ENCODE measurements at places on chromosomes 16 and 17. TPM values are rescaled to one million over a fixed set of nuclear protein-coding genes. Genes with fewer than 3 reads are reported as not detected.

CCL22 gene
- not detected for total RNA-seq

PRSS27 gene
- total RNA-seq = not detected

CCDC57 gene
- 12.8 TPM for total RNA-seq

BRD7 gene
- total RNA-seq = 17.7 TPM

SPIRE2 gene
- total RNA-seq = not detected

PMFBP1 gene
- total RNA-seq = not detected

PPY gene
- total RNA-seq = not detected

TNP2 gene
- total RNA-seq = not detected

SYNGR3 gene
- 0.32 TPM for total RNA-seq

DNA sequence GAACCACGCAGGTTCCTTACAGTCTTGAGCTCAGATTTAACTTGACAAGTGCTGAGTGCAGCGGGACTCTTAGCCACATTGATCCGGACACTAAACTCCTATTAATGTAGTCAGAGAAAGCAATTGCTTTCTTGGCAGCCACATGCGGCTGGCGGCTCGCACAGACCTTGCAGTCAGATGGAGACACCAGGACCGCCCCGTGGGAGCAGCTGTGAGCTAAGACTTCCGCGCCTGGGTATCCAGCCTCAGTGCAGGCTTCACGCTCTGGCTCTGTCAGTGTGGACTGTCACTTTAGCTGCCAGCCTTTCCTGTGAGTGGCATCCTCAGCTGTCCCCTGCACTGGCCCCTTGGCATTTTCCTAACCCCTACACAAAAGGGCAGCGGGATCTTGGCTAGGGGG, 80.9 kb upstream of the NLRP1 start:
- peak; percentile 27 for DNase-seq

- DNase-seq = no peak
These were observed 21.1 kb downstream of the STH start for GRCh38 chr17:46020023-46020761.

DNA sequence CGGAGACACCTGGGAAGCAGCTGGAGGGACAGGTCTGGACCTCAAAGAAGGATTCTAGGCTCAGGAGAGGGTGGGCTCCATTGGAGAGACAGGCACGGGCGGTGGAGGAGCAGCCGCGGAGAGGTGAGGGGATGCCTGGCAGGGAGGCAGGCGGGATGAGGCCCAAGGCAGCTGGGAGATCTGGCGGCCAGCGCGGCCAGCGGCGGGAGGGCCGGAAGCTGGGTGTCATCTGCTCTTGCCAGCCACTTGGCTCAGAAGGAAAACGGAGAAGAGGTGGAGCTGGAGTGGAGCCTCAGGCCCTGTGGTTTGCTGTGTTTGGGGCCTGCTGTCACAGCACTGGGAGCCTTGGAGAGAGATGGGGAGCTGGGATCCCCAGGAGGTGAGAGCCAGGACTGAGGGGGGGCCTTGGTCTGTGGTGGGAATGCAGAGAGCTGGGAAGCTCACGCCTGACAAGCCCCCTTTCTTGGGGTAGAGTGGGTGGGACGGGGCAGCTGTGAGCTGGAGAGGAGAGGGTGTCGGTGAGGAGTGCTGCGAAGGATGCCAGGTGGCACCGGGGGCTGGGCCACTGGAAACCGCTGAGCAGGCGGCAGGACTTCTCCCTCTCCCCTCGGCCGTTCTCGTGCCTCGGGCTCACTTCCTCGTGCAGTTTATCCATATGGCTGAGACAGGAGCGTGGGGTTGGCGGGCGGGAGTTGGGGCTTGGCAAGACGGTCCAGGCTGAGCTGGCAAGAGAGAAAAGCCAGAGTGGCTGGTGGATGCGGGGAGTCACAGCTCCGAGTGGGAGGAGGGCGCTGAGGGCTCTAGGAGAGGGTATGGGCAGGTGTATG, 8.0 kb downstream of the TBC1D24 start:
- no peak for DNase-seq

- DNase-seq = no peak
These were observed 47.1 kb downstream of the SLC6A4 start for GRCh38 chr17:30188211-30188939.

- no peak for DNase-seq
These were observed 1.3 kb downstream of the IL34 start for GRCh38 chr16:70647441-70648359.

- no peak for DNase-seq
These were observed at the start of gene ZPBP2 for GRCh38 chr17:39867880-39868553. Gene ZPBP2 (plus strand): TSS chr17:39868202. CDS start chr17:39868355, 153 bp downstream.

DNA sequence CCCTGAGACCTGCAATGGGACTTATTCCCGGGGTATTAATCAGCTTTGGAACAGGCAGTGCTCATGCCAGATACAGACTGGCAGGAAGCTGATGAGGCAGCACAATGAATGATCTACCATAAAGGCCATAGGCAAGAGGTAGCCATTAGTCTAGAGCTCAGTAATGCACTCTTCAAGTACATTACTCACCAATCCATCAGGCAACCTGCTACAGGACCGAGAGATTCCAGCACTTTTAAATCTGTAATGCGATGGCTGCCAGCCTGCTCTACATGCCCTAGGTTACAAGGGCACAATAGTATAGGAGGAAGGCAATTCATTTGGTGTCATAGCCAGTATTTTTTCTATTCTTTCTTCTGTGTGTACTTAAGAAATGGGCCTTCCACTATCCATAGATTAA, 217.8 kb upstream of the PMFBP1 start:
- no peak for DNase-seq

DNA sequence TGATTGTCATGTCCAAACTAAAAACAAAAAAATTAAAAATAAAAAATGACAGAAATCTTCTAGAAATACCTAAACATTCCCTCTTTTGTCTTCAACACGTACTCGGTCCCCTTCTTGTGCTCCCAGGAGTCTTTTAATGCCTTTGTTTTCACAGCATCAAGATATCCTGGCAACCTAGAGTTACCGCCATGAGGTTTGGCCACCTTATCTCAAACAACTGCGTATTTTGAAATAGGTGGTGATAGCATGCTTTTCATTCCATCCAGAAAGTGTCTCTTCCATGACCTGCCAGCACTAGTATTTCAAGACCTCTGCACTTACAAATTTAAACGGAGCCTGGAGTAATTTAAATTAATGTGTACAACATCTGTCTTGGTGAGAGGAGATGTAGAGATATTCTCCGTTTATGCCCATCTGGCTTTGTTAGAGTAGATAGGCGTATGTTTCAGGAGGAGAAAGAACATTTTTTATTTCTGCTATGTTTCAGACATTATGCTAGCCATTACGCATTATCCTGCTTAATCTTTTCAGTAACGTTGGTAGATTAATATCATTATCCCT, 42.0 kb downstream of the RBFOX1 start:
- no peak for DNase-seq

GRCh38 chr17:58329035-58329809, 627 bp upstream of the TSPOAP1 start:
- DNase-seq = peak; percentile 40

GRCh38 chr16:5738586-5738985, 641.0 kb upstream of the EEF2KMT start:
- no peak for DNase-seq

- DNase-seq = no peak
These were observed 3.3 kb downstream of the CTCF start for GRCh38 chr16:67565470-67566100.

GRCh38 chr17:38912221-38912813, 13.1 kb upstream of the LASP1NB start:
- DNase-seq = no peak

DNA sequence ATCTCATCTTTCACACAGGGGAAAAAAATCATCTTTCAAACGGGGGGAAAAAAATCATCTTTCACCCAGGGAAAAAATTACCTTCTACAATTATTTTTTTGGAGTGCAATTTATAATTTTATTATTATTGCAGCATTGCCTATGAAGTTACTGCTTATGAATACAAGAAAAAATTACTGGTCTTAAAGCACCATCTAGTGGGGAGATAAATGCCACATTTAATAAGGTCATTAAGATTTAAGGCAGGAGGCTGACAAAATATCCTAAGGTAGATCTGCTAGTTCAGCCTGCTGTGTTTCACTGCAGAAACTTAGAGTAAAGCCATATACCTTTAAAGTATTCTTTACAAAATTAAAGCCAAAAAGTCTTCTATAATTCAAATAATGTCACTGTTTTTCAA, 13.7 kb downstream of the SHCBP1 start:
- no peak for DNase-seq

GRCh38 chr16:68645494-68646388, 631 bp downstream of the CDH3 start:
- no peak for DNase-seq

DNA sequence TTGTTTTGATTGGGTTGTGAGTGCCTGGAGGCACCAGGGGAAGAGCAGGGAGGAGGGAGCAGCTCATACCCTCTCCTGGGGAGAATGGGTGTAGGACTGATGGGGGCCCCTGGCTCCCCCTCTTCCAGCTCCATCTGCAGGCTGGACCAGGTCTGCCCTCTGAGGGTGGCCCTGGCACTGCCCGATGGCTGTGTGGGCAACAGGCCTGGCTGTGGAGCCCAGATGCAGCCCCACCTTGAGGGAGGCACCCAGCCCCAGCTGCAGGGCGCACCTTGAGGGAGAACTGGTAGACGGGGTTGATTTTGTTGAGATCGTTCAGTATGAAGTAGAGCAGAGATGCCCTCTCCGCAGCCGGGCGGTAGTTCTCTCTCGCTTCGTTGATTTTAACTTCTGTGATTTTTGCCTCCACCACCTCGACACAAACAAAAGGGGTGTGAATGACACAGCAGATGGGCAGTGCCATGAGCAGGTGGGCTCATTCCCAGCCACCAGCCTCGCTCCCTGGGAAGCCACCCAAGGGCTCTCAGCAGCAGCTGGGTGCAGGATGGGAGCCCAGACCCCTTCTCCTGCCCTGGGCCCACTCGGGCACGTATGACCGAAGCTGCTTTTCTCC, 71.6 kb downstream of the PGS1 start:
- no peak for DNase-seq

- no peak for DNase-seq
These were observed 359.0 kb upstream of the TBX2 start for GRCh38 chr17:61040666-61041065.

GRCh38 chr16:14502932-14503741, 126.9 kb downstream of the PARN start:
- no peak for DNase-seq
